Fibroblast of skin of scalp (primary cell): ENCODE measurements at places on chromosomes 1 and 21.
A peak's percentile ranks its signal among the peaks of the same experiment; 100 is the strongest.

DNA sequence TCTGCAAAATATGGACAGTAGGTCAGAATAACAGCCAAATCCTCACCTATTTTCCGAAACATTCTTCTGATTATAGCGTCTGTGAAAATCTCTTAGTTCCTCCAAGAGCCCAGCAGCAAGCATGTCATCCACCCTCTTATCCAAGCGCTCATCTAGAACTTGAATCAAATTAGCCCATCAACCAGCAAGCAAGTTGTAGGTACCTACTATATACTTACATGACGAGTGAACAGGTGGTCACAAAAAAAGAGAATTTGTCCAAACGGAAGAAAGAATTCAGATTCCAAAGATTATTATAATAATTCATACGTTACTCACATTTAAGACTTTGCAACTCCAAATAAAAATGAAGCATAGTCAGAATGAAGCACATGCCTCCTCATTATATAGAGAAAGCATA lies 35.4 kb downstream of the TRIT1 start:
- no peak for DNase-seq

- peak; percentile 54 for DNase-seq
These were observed 514.0 kb upstream of the ADAMTS5 start for GRCh38 chr21:27480841-27481261.

GRCh38 chr1:17502326-17502778 lies 37.1 kb upstream of the ARHGEF10L start:
- peak; percentile 86 for DNase-seq

- DNase-seq: no peak
These were observed 163.1 kb downstream of the PGBD5 start for GRCh38 chr1:230262867-230263567.

DNA sequence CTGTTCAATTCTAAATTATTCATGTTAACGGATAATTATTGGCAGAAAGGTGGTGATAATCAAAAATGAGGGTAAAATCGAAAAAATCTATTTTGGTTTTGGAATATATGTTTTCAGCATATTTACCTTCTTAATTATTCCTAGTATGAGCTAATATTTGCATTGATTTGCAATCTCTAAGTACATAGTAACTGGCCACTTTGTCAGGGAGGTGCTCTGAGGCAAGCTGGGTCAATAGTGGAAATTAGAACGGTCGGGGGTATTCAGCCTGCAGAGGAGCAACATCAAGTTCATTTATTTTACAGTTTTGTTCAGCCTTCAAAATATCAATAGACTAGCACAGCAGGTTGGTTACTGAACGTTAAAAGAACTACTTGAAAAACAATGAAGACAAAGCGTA lies 1.8 kb downstream of the OTUD7B start:
- no peak for DNase-seq

GRCh38 chr1:30977511-30977910 lies 69.0 kb upstream of the SDC3 start:
- DNase-seq: no peak

DNA sequence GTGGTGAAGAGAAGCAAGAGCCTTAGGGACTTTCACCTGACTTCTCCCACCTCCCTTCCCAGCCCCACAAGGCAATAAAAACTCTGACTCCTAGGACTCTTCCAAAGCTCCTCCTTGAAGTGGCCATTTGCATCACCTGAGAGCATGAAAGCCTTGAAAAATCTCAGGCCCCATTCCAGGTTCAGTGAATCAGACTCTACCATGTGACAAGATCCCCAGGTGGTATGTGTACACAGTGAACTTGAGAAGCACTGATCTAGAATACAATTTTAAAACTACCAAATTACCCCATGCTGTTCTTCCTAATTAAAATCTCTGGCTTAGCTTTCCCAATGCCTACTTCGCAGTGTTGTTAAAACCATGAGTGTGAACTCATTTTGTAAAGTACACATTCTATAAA lies 195.1 kb upstream of the SAMSN1 start:
- DNase-seq: no peak

DNA sequence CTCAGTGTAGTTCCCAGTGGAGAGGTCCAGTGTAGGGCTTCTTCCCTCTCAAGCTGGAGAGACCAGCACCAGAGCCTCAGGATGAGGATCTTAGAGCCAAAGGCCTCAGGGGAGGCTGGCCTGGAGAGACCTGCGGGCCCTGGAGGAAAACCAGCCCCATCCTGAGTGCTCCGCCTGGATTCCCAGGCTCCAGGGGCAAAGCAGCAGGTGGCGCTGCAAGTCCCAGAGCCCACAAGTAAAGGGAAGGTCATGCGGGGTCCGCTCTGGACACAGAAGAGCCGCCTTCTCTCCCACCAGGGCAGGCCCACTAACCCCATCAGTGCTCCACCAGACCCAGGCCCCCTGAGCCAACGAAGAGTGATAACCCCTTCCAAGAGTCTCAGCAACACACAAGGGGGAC lies 22.7 kb downstream of the PGBD5 start:
- no peak for DNase-seq

GRCh38 chr1:12148160-12148957 lies 18.4 kb upstream of the TNFRSF1B start:
- DNase-seq: no peak

DNA sequence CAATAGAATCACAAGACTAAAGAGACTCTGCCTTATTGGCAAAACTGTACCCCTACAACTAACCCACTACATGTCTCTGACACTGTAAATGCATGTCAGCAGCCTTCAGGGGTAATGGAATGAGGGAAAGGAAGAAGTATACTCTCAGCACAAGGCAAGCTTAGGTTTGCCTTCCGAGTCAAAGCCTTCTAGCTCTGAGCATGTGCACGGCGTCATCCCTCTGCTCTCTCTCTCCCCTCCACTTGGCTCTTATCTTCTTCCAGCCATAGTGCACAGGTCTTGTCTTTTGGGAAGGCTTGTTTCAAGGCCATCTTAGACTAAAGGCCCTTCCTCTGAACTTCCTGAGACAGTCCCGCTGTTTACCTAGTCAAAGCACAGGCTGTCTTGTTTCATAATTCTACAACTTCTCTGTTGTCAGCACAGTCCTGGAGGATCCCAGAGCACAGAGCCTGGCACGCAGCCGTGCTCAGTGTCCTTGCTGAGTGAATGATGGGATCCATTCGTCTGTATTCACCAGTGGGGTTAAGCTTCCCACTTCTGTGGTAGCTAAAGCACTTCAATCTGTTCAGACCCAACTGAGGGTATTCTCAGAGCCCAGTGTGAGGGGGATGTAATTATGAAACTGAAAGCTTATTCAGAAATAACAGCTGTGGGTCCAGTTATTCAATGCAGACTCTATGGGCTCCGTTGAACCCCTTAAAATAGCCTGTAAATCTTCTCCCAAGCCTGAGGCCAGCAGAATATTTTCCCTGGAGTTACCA lies 166.5 kb upstream of the PLD5 start:
- no peak for DNase-seq

- no peak for DNase-seq
These were observed 72.2 kb downstream of the PLEKHA6 start for GRCh38 chr1:204287466-204287891.

DNA sequence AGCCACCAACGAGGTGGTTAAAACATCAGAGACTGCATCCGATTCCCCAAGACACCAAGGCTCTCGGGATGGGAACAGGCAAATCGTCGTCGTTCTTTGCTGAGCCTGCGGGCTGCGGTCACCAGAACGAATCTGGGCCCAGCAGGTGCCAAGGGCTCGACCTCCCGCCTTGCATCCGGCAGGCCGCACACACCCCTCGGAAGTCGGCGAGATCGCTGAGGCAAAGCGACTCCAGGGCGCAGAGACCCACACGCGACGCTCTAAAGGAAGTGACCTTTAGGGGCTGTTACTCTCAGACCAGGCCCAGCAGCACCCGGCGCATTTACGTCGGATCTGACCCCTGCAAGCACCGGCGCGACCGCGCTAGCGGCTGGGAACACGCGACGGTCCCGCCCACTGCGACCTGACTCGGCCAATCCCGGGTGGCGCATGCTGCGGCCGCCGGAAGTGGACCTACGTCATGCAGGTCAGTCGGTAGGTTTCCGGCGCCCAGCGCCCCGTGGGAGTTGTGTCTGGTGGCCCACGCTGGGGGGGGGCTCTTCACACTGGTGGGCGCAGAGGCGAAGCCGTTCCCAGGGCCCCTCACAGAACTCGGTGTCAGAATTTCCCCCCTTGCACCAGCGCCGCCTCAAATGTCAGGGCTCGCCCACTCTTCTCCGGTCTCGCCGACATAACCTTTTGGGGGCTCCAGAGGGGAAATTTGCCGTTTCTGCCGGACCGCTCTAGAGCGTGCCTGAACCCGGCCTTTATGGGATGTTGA lies 7.5 kb upstream of the PARK7 start:
- DNase-seq: peak; percentile 87

- DNase-seq: no peak
These were observed 4.2 kb downstream of the S100A13 start for GRCh38 chr1:153623101-153623500.

DNA sequence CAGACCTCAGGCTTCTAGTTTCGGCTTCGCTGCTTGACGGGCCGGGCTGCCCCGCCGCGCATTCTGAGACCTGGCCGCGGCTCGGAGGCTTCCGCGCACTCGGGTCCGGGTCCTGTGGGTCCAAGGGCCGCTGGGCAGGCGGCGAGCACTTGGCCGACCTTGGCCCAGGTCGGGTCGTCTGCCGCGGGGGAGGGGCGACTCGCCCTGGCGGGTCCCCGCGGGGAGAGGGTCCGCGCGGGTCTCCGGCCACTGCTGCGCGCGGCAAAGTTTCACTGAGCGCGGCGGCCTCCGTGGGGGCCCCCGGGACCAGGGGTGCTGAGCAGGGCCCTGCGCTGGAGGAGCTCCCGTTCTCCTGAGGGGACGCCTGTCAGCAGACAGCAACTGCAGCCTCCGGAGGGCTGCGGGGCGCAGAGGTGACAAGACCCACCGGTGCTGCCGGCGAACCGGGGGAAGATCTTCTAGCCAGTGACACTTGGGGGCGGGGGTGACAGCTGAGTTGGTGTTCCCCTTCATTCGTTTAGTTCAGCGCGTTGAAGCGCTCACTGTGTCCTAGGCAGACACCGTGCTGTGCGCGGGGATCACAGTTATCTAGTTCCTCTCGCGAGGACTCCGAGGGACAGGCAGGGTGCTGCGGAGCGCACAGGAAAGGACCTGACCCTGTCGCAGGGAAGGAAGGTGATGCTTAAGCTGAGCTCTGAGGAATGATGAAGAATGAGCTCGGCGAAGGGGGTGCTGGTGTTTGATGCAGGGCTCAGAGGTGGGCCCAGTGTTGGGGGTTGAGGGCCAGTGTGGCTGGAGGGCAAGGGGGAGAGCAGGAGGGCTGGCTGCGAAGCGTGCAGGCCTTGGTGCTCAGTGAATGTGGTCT lies 725 bp downstream of the MTFR1L start:
- DNase-seq: peak; percentile 62

GRCh38 chr1:2633366-2633935 lies 635 bp upstream of the MMEL1 start:
- DNase-seq: no peak

DNA sequence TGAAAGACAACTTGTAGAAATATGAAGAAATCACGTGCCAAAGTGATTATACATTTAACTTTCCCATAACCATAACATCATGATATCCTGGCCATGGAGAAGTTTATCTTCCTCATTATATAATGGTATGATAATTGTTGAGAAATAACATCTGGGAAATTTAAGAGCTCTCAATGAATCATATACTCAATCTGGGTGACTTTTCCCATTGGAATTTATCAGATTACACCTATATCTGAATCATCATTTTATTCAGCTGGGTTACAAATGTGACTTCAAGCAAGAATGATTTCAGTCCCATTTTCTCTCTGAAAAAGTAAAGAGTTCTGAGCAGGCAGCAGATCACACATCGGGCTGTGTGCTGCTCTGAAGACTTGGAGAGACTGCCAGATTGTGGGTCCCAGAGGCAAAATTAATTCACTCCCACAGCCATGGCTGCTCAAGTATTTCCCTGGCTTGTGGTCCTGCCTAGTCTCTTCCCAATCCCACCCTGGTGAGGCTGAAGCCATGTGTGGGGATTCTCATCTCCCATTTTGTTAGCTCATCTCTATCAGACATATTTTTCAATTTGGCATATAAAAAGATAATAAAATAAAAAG lies 278.0 kb downstream of the MRPL39 start:
- peak; percentile 92 for DNase-seq

GRCh38 chr1:87091425-87091824 lies 177.0 kb downstream of the HS2ST1 start:
- no peak for DNase-seq

GRCh38 chr1:156481527-156481926 lies 19.0 kb downstream of the MEF2D start:
- DNase-seq: no peak

- peak; percentile 26 for DNase-seq
These were observed 90.1 kb upstream of the RAVER2 start for GRCh38 chr1:64654519-64655341.

GRCh38 chr21:33892853-33893252 lies 22.8 kb downstream of the ATP5PO start:
- no peak for DNase-seq

DNA sequence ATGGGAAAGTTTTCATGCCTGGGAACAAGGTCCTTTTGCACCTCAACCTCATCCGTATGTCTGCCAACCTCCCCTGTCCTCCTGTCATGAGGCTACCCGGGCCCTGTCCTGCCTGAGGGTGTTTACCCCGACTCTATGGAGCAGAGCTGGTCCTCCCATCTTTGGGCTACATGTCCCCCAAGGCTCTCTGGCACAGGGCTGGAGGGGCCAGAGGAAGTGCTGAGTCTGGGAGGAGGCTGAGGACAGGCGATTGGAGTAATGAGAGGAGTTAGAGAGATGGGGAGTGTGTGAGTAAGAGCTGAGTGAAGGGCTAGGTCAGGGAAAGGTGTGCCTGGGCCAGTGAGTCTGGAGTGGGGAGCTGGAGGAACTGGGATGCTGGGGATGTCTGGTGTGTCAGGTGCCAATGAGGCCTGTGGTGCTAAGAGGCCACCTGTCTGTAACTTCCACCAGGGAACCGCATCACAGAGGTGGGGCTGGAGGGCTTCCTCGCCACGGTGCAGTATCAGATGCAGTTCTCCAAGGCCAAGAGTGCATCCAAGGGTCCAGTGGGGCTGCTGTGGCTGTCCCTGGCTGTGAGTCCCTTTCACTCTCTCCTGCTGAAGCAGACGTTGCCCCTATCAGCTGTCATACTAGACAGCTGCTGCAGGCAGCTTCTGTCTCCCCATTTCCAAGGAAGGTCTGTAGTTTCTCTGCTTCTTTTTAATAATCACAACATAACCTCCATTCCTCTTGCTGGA lies 11.7 kb downstream of the LRRC71 start:
- no peak for DNase-seq

- no peak for DNase-seq
These were observed 122.0 kb upstream of the ADGRL2 start for GRCh38 chr1:81678779-81679178.

DNA sequence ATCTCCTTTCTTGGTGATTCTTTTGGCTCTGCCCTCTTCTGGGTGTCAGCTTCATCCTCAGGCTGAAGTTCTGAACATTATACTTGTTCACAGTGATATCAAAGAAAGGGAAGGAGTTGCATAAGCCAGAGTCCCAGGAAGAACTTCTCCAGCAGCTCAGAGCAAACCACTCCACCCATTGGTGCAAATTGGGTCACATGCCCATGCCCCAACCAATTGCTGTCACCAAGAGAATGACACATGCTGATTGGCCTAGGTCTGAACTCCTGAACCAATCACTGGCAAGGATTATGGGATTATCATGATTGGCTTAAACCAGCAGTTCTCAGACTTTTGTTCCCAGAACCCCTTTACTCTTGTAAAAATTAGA lies 256.5 kb upstream of the TMEM51 start:
- DNase-seq: peak; percentile 28

- no peak for DNase-seq
These were observed 140.0 kb downstream of the VAV3 start for GRCh38 chr1:107824946-107825345.

- no peak for DNase-seq
These were observed 7.6 kb downstream of the DAP3 start for GRCh38 chr1:155696524-155696923.
